ENCODE measurements at places on chromosomes 16 and 17.

GRCh38 chr17:47981462-47981861 is 10.5 kb downstream of the CDK5RAP3 start:
- no peak for DNase-seq

DNA sequence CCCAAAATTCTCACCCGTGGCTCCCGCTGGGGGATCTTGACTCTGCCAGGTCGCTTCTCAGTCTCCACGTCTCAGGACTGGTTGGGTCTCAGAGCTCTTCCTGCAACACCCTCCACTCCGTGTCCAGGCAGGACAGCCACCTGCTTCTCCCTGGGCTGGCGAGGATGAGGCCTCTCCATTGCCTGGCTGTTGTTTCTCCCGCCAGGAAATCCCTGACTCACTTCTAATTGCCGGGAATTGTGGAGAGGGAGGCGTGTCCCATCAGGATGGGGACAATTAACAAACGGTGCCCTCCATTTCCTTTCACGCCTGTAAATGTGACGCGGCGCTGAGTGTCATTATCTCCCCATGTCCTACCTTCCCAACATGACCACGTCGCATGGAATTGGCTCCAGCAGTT is 204.5 kb downstream of the RBFOX3 start:
- DNase-seq, result no peak

DNA sequence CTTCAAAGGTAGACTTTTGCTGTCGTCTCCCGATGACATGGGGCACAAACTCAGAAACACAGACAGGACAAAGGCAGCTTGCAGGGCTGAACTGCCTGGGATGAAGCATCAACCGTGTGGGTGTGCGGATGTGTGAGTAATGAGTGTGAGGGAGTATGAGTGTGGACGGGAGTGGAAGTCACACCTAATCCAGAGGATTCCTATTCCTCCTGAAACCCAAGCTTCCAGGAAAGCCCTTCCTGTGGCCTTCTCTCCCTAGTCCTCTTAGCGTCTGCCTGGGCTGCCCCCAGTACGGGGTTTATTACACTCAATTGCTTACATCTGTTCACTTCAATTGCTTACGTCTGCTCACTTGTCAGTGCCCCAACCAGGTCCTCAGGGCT is 2.3 kb upstream of the IL4R start:
- DNase-seq, result no peak

DNA sequence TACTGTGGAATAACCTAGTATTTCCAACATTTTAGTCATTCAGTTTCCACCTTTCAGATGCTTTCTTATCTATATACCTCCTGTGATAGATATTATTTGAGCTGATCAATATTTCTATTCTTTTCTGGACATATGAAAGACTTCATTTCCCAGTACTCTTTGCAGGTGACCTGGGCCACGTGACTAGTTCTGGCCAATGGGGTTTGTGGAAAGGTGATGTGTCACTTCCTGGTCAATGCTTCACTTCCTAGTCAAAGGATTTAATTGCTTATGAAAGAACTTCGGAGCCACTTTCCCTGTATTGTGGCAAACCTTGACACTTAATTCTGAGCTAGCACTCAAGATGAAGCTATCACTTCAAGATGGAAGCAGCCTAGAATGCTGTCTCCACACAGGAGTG is 248.9 kb upstream of the FOXF1 start:
- no peak for DNase-seq

DNA sequence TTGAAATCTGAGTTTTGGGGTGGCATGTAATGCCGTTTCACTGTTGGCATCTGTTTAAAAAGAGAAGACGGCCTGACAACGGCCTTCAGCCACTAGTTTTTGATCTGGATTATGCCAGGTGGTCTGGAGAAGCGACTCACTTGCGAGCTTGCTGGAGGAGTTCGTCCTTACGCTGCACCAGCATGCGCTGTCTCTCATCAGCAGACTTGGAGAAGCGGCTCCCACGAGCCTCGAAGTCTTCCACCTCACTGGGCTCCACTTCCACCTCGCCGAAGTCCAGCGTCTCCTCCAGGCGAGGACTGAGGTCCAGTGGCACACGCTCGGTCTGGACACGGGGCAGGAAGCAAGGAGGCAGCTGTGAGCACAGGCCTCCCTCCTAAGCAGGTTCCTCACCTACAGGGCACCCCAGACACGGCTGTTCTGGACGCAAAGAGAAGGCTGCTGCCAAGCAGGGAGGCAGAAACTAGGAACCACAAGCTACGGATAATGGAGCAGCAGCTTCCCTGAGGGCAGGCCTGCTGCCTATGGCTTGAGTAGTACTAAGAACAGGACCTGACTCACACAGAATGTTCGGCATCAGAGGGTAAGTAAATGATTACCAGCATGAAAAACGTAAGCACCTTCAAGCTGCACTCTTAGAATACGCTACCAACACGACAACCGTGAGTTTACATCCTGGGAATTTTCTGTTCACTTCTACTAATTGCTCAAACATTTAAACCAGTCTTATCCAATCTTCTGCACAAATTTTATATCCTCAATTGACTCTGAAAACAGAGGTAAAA is 61.4 kb downstream of the AMFR start:
- no peak for DNase-seq
